ENCODE measurements at places on chromosomes 16 and 17.
A peak's percentile ranks its signal among the peaks of the same experiment; 100 is the strongest.

DNA sequence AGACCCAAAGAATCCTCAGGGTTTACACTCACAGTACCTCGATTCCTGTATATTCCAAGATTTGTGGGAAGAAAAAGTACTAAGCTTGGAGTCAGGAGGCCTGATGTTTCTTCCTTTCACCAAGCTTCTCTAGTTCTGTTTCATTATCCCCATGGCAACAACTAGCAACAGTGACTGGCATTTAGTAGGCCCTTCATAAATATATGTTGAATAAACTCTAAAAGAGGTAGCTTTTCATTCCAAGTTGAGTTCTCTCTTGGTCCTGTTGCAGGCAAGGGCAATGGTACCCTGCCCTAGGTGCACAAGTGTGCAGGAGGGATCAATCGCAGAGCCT, 527 bp upstream of the UBE2Z start:
- peak; percentile 82 for DNase-seq

DNA sequence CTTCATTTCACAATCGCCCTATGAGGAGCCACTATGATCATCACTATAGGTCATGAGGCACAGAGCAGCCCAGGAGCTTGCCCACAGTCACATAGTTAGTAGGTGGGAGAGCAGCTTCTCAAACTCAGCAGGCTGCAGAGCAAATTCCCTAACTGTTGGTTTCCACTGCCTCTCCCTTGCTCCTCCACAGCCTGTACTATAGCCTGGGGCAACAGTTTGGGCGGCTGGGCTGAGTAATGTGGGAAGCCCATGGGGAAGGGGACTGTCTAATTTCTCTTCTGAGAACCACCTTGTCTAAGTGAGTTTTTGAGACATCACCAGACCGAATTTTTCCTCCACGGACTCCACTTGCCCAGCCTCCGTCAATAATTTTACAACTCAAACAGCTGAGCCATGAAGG, 73.4 kb upstream of the GPR139 start:
- no peak for DNase-seq

DNA sequence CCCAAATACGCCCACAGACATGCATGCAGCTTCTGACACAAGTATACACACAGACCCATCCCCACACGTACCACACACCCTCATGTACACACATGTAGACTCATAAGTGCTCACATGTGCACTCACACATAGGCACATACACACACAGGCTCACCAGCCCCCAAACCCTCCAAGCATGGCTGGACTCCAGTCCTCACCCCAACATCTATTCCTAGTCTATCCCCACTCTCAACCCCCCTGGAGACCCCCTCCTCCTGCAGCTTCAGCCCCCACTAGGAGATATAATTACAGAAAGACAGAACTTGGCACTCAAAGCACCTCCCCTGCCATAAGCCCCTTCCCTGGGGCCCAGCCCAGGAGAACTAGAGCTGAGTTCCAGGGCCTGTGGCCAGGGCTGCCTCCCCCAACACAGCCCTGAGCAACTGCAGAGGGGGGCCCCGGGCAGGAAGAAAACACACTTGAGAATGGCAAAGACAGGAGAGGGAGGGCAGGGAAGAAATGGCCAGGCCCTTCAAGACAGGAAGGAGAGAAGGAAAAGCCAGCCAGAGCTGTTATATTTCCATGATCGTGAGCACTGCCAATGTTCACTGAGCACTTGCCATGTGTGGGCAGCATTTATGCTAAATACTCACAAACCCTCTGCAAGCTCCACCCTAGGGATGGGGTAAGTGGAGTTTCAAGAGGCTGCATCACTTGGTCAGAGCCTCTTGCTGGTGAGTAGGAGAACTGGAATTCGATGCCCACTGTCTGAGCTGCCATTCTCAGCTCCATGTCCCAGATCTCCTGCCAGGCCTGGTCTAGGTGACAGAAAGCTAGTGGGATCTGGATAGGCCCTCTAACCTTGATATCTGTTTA, 224.5 kb downstream of the ZNF423 start:
- DNase-seq = peak; percentile 31

GRCh38 chr16:69929480-69929879, 21.7 kb upstream of the CLEC18A start:
- DNase-seq = no peak

GRCh38 chr16:83971165-83972130, 3.4 kb downstream of the NECAB2 start:
- no peak for DNase-seq

- no peak for DNase-seq
These were observed 17.6 kb downstream of the LPCAT2 start for GRCh38 chr16:55526441-55526840.

DNA sequence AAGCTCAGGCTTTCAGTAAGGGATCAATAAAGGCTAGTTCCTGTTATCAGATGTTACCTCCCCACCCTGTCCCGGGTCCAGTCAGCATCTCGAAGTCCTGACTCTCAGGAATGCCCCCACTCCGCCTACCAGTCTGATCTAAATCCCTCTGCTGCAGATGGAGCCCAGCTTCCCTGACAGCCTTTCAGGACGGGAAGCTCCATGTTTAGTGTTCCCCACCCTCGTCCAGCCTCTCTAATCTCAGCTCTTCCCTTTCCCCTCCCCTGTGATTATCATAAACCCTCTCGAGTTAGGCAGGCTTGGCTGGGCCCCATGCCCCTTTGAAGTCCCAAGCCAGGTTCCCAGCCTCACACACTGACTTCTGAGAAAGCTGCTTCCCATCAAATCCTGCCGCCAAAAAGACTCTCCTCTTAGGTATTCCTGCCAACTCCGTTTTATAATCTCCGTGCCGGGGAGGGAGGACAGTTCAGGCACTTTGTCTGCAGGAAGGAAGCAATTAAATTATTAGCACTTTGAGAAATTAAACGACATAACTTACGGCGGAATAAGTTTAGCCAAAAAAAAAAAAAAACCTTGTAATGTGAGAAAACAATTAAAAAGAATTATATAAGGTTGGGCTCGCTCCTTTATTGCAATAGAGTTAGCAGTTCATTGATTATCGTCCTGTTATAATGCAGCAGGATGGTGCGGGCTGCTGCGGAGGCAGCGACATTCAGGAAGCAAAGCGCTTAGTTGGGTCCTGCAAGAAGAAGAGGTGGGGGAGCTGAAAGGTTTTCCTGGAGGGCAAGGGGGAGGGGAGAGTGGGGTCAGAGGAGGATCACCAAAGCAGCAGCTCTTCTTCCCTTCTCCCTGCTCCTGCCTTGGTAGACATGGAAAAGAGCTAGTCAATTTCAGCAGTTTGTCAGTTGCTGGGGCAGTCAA, 16.8 kb upstream of the ETV4 start:
- no peak for DNase-seq

- peak; percentile 21 for DNase-seq
These were observed 235.4 kb upstream of the MON1B start for GRCh38 chr16:76955629-76956028.

- DNase-seq = no peak
These were observed 7.2 kb downstream of the CA7 start for GRCh38 chr16:66851166-66851964.

DNA sequence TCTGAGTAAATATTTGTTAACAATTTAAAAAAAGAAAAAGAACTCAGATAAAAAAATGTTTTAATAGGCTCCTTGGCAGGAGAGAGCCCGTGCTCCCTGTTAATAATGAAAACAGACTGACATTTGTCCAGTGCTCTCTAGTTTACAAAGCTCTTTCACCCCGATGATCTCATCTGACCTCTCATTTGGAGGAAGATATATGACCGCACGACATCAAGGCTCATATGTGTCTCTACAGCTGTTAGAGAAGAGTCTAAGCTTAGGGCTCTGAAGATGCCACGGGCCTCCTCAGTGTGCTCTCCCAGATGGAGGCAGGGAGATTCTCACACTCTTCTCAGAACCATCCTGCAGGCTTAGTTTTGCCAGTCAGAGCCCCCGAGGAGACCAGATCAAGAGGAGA, 280.8 kb upstream of the IRX5 start:
- DNase-seq = no peak

DNA sequence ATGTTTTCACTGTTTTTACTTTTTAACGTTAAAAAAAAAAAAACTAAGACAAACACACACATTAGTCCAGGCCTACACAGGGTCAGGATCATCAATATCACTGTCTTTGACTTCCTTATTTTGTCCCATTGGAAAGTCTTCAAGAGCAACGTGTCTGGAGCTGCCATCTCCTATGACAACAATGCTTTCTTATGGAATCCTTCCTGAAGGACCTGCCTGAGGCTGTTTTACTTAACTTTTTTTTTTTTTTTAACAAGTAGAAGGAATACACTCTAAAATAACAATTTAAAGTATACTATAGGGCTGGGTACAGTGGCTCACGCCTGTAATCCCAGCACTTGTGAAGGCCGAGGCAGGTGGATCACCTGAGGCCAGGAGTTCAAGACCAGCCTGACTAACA, 71.8 kb upstream of the BCAR1 start:
- no peak for DNase-seq

GRCh38 chr16:68463904-68464303, 15.6 kb upstream of the SMPD3 start:
- DNase-seq = no peak

GRCh38 chr17:40099619-40100418, 570 bp downstream of the NR1D1 start:
- no peak for DNase-seq

DNA sequence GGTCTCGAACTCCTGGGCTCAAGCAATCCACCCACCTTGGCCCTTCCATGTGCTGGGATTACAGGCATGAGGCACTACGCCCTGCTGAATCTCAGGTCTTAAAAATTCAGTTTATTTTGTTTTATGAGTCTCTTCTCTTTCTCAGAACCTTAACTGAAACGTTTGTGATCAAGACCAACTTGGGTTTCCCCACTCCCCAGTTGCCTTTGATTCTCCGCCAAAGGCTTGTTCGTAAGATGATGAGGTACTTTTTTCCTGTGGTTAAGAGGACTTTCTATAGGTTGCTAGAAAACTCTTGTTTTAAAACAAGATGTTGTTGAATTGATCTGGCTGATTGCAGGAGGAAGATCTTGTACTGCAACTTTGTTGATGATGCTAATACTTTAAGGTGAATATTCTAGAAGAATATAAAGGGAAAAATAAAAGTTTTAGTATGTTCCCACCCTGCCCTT, 11.7 kb downstream of the ABCC1 start:
- DNase-seq = peak; percentile 60

GRCh38 chr17:79970576-79971068, 65.0 kb downstream of the TBC1D16 start:
- peak; percentile 69 for DNase-seq

GRCh38 chr17:40345161-40345993, 19.2 kb downstream of the GJD3 start:
- DNase-seq = peak; percentile 62

GRCh38 chr16:11396241-11397048, 51.2 kb downstream of the RMI2 start:
- DNase-seq = peak; percentile 69

DNA sequence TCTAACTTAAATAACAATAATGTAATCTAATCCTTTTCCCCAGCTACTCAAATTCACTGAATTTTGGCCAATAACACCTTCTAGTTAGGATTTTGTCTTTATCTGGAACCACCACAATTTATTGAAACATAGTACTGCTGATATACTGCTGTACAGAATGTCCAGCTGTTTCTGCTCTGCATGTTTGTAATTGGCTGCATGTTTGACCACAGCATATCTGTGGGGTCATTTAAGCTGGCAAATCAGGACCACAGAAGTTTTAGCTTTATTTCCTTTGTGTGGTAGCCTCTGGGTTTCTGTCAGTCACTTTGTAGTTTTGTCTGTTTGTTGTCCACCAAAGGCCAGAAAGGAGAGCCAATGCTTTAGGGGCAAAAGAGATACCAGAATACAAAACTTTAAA, 22.2 kb upstream of the RAB11FIP4 start:
- DNase-seq = peak; percentile 74

- no peak for DNase-seq
These were observed 6.2 kb downstream of the TMC6 start for GRCh38 chr17:78122216-78122930.

- DNase-seq = peak; percentile 1
These were observed 106.2 kb downstream of the CDK5R1 start for GRCh38 chr17:32593003-32593402.

DNA sequence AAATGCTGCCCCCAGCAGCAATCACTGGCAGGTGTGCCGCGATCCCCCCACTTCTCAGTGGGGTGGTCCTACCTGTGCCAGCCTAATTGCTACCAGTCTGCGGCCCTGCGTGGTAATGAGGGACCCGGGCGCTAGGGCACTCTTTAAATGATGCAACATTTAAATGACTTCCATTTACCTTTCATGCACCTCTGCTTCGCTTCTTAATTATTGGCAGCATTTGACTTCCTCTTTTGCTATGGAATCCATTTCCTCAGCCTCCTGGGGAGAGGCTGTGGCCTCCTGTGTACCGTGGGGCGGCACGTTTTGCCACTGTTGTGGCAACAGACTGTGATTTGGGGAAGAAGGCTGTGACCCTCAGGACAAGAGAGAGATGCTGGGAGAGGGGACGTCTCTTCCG, 86.1 kb downstream of the RPA1 start:
- DNase-seq = no peak

DNA sequence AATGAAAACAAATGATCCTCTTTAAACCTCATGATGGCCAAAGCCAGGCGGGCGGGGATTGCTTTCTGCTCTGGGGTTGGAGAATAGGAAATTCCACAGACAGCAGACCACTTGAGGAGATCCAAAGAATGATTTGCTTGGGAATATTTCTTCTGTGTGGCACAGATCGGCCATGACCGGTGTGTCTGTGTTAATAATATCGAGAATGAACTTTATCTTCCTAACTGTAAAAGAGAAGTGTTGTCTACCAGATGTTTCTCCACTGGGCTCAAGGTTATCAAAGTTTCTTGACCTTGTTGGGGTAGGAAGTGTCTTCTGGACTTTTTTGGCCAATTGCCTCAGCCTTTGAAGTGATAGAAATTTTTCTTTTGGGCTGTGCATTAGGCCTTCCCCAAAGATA, 186.6 kb upstream of the ZFHX3 start:
- DNase-seq = no peak

GRCh38 chr17:55735731-55736405, 13.2 kb upstream of the TMEM100 start:
- peak; percentile 85 for DNase-seq

GRCh38 chr17:77666881-77667395, 291.6 kb upstream of the TNRC6C start:
- no peak for DNase-seq

DNA sequence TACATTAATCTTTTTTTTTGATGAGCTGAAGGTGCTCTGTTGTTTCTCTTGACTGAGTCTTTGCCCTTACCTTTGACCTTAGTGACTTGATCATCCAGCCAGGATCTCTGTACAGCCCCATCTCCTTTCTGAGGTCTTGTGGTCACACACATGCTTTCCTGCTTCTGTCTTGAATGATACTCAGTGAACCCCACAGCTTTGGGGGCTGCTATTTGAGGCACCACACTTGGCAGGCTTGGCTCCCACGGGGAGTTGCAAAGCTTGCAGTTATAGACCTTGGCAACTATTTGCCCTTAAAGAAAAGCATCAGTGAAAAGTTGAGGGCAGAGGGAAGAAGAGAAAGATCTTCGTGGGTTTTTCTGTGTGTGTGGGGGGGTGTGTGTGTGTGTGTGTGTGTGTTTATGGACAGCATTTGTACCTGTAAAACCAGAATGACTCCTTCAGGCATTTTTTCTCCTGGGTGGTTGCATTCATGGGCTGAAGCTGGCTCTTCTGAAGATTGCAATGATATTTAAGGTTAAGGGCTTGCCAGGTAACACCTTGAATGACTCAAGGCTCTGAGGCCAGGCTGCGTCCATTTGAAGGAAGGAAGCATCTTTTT, 101.6 kb downstream of the MSI2 start:
- DNase-seq = no peak

- DNase-seq = no peak
These were observed 266.6 kb downstream of the XYLT1 start for GRCh38 chr16:17204206-17204605.

GRCh38 chr16:22355487-22355908, 18.9 kb downstream of the CDR2 start:
- DNase-seq = no peak

GRCh38 chr16:26599785-26600104, 467.0 kb upstream of the C16orf82 start:
- peak; percentile 37 for DNase-seq

All from choroid plexus epithelial cell (primary cell).